ENCODE measurements at places on chromosomes 7 and 10.

DNA sequence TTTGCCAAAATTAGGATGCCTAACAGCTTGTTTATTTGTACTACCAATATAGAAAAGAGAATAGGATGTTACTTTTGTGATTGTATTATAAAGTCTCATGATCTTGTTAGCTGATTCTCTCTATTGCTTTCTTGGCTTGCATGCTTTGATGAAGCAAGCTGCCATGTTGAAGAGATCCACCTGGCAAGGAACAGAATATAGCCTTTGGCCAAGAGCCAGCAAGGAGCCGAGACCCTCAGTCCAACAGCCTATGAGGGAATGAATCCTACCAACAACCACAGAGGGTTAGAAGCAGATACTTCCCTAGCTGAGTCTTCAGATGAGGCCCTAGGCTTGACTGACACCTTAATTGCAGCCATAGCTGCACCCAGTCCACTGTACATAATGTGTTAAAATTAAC lies 41.2 kb downstream of the NEUROD6 start:
- no peak for DNase-seq

- no peak for DNase-seq
Observed at GRCh38 chr7:158602905-158603772, 15.5 kb upstream of the PTPRN2 start.

DNA sequence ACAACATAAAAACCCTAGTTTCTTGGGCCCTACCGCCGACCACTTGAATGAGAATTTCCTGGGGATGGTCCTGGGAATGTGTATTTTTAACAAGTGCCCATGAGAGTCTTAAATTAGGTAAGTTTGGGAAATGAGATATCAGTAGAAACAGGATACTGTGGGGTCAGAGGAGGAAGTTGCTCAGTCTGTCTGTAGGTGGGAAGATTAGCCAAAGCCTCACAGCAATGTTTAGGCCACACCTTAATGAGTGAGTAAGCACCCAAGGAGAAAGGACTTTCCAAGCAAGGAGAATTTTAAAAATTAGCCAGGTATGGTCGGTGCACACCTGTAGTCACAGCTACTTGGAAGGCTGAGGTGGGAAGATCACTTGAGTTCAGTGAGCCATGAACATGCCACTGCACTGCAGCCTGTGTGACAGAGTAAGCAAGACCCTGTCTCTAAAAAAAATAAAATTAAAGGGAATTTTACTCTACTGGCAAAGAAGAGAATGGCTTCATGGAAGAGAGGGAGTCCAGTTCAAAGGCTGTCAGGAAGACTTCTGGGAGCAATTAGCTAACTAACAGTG lies 31.9 kb downstream of the PAPSS2 start:
- peak; percentile 75 for DNase-seq

DNA sequence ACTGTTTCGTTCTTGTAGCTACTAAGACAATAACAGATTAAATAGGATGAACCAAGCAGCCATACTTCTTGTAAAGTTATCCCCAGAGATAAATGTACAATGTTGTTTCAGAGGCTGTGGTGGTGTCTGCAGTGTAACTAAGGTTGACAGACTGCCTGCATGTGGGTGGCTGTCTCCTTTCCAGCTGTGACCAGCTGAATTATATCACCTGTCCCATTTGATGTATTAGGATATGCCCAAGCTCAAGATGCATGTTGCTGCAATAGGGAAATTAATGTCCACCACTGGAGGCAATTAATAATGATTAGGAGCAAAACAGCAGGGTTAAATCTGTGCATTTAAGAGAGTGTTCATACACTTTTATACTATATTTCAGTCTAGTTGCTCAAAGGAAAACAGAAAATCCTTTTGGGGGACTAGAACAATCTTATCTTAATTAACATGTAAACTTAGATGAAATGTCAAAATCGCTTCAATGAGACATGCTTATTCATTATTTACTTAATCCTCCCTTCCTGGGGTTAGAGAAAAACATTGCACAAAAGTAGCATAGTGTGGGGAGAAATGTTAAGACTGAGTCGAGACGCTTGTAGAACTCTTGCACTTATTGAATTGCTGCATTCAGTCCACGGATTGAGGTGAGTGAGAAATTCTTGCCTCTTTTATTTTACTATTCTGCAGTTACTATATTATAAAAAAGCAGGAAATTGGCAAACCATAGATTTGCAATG lies 269.0 kb downstream of the SNX10 start:
- no peak for DNase-seq

- DNase-seq: no peak
Observed at GRCh38 chr10:78866731-78867554, 201.8 kb upstream of the ZMIZ1 start.

DNA sequence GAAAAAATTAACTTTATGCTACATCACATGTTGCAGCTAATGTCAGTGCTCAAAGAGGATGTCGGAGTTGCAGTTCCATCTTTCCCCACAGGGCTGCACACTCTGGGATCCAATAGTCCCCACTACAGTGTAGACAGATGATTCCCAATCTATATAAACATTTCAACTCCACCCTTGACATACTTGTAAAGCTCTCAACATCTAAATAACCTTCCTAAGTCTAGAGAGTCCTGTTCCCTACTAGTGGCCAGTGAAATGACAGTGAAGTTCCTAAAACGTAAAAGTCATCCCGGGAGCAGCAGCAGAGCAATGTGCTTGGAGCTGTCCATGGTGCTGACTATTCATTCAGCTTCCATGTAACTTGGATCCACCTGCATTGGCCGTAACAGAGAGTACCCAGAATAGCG lies 145.1 kb downstream of the GRM8 start:
- DNase-seq: peak; percentile 19

- DNase-seq: no peak
Observed at GRCh38 chr7:55386541-55386940, 21.4 kb downstream of the LANCL2 start.

DNA sequence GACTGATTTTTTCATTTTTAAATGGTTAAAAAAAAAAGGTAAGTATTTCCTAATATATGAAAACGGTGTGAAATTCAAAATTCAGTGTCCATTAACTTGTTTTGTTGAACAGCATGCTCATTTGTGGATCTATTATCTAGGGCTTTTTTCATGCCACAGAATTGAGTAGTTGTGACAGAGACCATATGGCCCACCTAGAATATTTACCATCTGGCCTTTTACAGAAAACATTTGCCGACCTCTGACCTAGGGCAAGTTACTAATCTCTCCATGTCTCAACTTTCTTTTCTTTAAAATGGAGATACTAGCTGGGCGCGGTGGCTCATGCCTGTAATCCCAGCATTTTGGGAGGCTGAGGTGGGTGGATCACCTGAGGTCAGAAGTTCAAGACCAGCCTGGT lies 41.3 kb downstream of the GRK5 start:
- DNase-seq: no peak

DNA sequence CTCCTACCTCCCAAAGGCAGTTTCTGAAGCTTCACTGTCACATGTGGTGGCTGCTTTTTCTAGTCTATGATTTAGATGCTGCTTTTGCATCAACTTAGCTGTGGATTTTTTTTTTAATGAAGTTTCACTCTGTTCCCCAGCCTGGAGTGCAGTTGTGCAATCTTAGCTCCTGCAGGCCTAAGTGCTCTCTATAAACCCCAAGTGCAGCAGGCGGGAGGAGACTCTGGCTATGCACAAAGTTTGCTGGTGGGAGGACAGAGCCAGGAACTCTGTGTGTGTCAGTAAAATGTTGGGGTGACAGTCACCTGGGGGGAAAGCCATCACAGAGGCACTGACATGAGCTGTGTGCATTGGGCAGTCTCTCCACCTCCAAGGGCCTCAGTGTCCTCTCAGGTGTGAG lies 138.8 kb upstream of the FAM20C start:
- DNase-seq: peak; percentile 76

Data from thyroid gland (tissue), 4 donors.